ENCODE measurements at places on chromosomes 4 and X.

- no peak for DNase-seq
These were observed 1614.0 kb upstream of the PCDH10 start for GRCh38 chr4:131534944-131535645.

DNA sequence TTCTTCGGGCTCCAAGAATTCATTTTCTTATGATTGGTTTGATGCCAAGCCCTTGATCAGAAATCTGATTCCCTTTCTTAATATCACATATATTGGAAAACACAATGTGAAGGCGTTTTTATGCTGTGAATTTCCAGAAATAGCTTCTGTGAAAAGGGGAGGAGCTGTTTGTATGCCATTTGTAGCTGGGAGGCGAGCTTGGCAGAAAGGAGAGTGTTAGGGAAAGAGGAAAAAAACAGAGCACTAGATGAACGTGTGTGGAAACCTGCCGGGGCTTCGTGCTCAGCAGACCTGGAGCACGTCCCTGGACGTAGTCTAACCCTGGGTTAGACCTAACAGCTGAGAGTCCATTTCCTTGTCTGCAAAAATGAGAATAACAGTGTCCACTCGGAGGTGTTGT lies 3.4 kb downstream of the CLCN4 start:
- DNase-seq, result no peak

GRCh38 chr4:181662383-181662782 lies 580.8 kb upstream of the TENM3 start:
- DNase-seq, result no peak

- DNase-seq, result no peak
These were observed 62.5 kb upstream of the HOPX start for GRCh38 chr4:56743550-56743949.

- DNase-seq, result peak; percentile 84
These were observed 172.0 kb downstream of the PTTG2 start for GRCh38 chr4:38132107-38132673.

GRCh38 chr4:41129936-41130440 lies 84.4 kb downstream of the APBB2 start:
- DNase-seq, result no peak

DNA sequence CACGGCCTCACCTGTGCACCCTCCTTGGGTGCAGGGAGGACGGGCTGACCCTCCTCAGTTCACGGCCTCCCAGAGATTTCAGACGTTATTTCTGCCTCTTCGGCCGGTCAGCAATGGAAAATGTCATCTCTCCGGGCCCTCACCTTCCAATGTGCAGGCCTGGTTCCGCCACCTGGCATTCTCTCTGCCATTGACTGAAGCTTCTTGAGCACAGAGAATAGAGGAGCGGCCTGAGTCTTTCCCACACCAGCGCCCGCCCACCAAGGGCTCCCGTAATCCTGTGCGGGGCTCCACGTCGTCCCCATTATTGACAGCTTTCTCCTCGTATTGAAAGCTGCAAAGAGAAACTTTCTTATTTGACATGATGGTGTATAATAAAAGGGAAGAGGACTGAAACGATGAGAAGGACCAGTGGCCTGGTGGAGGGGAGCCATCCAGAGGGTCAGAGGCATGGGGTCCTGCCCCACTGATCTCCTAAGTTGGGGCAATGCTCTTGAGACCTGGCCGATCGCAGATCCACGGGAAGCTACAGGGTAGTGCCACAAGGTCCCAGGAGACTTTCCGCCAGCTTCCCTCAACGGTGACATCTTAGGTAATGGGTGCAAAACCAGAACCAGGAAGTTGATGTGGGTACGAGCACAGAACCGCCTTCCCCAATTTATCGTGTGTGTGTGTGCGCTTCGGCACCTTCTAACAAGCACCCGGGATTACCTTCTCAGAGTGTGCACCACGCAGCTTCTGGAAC lies 20.6 kb downstream of the HTRA3 start:
- DNase-seq, result peak; percentile 70

DNA sequence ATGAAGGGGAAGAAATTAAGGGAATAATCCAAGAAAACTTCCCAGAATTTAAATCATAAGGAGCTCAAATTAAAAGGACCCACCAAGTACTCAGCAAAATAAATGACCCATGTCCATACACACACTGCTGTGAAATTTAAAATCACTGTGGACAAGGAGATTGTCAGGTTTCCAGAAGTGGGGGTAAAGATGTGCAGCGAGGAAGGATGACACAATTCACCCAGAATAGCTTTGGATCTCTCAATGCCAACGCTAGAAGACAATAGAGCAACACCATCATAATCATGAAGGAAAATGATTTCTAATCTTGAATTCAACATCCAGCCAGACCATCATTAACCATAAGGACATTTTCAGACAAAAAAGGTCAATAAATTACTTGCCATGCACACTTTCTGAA lies 65.7 kb downstream of the CASK start:
- no peak for DNase-seq

GRCh38 chr4:36709991-36710390 lies 428.6 kb downstream of the DTHD1 start:
- no peak for DNase-seq

DNA sequence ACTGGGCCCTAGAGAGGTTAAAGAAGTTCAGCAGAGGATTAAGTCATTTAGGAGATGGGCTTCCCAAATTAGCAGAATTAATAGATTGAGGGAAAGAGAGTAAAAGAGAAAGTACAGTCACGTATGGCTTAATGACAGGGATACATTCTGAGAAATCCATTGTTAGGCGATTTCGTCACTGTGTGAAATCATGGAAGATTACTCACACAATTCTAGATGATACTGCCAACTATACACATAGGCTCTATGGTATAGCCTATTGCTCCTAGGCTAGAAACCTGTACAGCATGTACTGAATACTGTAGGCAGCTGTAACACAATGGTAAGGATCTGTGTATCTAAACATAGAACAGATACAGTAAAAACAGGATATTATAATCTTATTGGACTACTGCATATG lies 180.6 kb downstream of the RNF150 start:
- no peak for DNase-seq

DNA sequence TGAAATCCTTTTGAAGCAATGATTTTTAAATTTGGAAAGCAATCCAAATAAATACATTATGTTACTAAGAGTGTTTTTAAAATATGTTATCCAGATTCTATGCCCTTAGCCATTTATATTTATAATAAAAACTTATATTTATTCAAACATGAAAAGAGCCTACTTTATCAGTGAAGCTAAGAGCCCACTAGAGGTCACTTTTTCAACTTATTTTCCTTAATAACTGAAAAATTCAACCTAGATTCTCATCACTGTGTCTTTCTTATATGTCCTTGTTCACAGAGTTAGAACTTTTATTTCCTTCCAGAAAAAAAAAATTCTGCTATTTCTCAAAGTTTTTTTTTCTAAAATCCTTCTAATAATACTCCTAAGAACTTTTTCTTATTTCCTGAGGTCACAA lies 23.9 kb downstream of the PRDM8 start:
- DNase-seq, result no peak

DNA sequence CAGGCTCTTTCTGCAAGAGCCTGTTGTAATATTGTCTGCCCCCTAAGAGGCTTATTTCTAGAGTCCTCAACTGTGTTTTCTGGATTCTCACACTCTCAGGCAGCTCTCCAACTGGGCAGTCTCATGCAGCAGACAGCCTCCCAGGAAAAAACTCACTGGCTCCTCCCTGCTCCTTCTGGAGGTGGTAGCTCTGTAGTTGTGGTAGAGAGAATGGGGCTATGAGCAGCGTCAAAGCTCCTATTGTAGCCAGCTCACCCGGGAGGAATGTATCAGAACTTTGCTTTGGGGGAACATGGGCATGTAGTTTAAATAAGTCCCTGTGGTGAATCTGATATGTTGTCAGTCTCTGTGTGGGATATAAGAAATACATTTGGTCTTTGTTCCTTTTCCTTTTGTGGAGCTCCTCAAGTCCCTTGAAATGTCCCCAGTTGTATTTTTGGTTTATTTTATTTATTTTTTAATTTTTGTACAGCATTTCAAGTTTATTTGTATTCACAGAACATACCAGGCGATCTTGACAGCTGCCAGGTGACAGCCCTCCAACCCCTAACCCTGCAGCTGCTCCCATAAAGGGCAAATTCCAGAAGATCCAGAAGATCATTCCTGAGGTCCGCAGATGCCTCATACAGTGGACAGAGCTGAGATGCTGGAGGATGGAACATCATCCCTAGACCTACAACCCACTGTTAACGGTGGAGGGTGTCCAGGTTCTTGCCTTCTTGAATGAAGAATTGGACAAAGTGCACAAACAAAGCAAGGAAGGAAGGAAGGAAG lies 45.7 kb downstream of the TRIM61 start:
- DNase-seq, result no peak

GRCh38 chr4:35739308-35739707 lies 505.0 kb downstream of the ARAP2 start:
- DNase-seq, result no peak

DNA sequence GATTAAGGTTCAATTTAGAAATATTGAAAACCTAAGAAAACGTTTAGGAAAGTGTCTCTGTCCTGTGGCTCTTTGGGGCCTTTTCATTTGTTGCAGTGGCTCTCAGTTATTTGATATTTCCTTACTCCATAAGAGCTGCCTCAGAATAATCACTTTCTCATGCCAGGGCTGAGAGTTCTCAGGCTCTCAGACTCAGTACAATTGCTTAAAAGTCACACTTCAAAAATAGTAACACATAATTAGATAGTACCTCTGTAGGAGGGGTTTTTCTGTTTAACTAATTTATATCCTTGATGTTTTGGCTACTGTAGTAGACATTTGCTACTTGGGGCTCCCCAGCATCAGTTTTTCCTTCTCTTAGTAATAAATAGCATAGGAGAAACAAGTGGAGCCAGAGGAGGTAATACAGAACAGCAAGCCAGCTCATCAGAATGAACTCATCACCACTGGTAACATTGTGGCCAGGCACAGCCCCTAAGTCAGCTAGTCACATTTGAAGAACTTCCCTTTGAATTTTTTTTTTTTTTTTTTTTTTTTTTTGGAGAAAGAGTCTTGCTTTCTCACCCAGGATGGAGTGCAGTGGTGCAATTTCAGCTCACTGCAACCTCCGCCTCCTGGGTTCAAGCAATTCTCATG lies 8.0 kb upstream of the HNRNPD start:
- no peak for DNase-seq

GRCh38 chr4:110621839-110622751 lies 782 bp downstream of the PITX2 start:
- DNase-seq, result peak; percentile 80

GRCh38 chr4:78612398-78613178 lies 61.0 kb downstream of the ANXA3 start:
- no peak for DNase-seq

DNA sequence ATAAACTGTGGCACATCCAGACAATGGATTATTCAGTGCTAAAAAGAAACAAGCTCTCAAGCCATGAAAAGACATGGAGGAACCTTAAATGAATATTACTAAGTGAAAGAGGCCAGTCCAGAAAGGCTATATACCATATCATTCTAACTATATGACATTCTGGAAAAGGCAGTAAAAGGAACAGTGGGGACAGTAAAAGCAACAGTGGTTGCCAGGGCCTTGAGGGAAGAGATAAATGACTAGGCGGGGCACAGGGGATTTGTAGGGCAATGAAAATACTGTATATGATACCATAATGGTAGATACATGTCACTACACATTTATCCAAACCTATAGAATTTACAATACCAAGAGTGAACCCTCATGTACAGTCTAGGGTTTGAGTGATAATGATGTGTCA lies 115.3 kb downstream of the ATP8A1 start:
- no peak for DNase-seq

- DNase-seq, result no peak
These were observed 8.8 kb upstream of the BEX3 start for GRCh38 chrX:103367502-103367901.

DNA sequence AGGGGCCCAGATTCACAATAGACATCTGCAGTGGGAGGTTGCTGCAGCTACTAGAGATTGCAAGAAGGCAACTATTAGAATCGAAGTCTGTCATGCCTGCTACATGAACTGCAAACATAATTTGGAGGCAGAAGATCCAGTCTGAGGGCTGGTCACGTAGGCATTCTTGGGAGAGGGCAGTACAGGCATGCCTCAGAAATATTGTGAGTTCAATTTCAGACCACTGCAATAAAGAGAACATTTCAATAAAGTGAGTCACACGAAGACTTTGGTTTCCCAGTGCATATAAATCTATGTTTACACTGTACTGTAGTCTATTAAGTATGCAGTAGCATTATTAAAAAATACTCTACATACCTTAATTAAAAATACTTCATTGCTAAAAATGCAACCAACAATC lies 585.8 kb upstream of the FAT1 start:
- DNase-seq, result no peak

GRCh38 chr4:83709627-83710026 lies 173.7 kb downstream of the GPAT3 start:
- DNase-seq, result no peak

DNA sequence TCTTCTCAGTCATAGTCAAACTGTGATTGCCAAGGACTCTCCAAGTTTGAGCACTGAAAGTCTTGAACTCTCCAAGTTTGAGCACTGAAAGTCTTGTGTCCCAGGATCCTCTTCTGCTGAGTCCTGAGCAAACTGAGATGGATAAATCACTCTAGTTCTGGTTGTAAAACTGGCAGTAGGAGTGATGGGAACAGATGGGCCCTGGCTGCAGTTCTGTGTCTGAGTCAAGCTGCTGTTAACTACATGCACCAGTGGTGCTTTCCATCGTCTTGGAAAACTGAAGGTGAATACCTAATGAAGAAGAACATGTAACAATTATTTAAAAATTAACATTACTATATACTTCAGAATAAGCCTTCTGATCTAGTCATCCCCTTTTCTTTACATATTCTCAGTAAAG lies 27.6 kb upstream of the KCNIP4 start:
- DNase-seq, result no peak

DNA sequence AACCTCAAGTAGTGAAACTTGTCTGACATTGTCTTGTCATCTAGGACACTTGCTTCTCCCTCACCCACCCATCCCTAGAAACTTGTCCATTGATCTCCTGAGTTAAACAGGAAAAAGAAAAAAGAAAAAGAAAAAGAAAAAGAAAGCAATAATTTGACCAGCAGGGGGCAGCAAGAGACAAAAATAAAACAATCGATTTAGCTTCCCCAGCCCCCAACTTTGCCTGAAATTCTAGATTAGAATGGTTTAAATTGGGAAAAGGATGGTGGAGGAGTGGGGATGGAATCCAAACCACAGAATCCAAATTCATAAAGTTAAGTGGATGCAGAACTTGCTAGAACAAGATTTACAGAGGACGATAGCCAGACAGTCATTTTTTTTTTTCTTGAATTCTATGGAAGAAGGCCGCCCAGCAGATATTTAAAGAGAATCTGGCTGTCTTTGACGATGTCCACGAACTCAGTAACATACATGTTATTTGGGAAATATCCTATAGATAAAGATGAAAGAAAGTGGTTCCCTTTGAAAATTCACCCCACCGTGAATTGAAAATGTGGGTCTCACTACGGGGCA lies 282.9 kb downstream of the USP46 start:
- DNase-seq, result no peak

DNA sequence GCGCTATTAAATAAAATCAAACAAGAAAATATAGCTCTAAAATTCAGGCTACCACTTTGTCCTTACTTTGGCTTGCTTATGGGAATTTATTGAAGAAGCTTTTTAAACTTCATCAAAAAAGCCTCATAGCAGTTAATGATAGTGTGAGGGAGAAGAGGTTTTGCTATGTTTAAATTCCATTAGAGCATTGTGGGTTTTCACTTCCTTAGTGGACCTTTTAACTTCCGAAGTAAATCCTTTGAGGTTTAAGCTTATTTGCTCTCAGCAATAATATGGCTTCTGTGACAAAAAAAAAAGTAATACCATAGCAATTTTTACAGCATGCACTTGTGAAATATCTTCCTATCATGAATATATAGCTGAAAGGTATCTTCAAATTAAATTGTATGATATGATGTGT lies 120.2 kb upstream of the NDST4 start:
- DNase-seq, result no peak
